Cardiac atrium fibroblast (primary cell): ENCODE measurements at places on chromosomes 5 and 9. TPM values are rescaled to one million over a fixed set of nuclear protein-coding genes. Genes with fewer than 3 reads are reported as not detected.

SPINK1 gene
- total RNA-seq = not detected in 2 replicates

GRXCR2 gene
- total RNA-seq = not detected in 2 replicates

CDC20B gene
- not detected in 2 replicates for total RNA-seq

TAF1L gene
- total RNA-seq = not detected in 2 replicates
